A673 (cell line): ENCODE measurements at places on chromosomes 11 and 22. TPM values are rescaled to one million over a fixed set of nuclear protein-coding genes. Genes with fewer than 3 reads are reported as not detected.

DNA sequence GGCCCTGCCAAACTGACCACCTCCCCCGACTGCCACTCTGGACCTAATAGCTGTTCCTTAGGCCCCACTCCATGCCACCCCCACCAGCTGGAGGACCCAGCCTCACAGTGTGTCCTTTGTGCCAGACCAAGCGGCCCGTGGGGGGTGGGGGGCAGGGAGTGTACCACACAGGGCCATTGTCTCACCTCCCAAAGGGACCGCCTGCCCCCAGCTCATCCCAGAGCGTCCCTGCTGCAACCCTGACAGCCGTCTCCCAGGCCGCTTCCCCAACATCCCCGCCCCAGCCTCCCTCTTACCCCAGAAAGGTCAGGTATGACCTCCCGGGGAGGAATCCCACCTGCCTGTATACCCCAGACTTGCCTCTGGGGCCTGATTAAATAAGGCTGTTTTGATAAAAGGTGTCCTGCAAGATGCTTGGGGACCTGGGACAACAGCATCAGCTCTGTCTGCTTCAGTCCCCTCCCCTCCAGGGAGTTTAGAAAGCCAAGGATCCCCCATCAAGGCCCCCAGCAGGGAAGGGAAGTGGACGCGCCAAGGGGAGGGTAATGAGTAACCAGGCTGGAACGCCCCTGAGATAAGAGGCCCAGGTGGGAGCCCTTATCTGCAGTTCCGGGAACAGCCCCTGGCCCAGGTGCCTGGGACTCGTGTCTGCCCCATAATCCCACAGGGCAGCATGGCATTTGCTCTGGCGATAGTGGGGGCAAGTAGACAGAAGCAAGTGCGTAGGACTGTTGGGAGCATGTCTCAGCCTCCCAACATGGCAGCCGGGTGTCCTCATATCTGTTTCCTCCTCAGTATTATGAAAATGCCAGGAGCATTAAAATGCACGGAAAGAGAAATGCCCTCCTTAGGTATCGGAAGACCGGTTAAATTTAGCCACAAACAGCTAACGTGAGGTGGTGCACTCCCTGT is 9.0 kb downstream of the CDC42EP1 start:
- no peak overlapping the region for H3K4me3 ChIP-seq
- no peaks in the 10 kb centered on the region for H3K36me3 ChIP-seq
- DNase-seq = no peak
- no peak overlapping the region for H3K27ac ChIP-seq
- no peaks in the 10 kb centered on the region for H3K4me1 ChIP-seq
- H3K27me3 ChIP-seq = no peaks in the 10 kb centered on the region

The ARL2 gene
- total RNA-seq = 98.9 and 110 TPM in 2 replicates

The RGL4 gene
- not detected in 2 replicates for total RNA-seq

The CHCHD10 gene
- total RNA-seq = 117 and 128 TPM in 2 replicates
